ENCODE measurements at places on chromosomes 11 and 22.
A peak's percentile ranks its signal among the peaks of the same experiment; 100 is the strongest.

DNA sequence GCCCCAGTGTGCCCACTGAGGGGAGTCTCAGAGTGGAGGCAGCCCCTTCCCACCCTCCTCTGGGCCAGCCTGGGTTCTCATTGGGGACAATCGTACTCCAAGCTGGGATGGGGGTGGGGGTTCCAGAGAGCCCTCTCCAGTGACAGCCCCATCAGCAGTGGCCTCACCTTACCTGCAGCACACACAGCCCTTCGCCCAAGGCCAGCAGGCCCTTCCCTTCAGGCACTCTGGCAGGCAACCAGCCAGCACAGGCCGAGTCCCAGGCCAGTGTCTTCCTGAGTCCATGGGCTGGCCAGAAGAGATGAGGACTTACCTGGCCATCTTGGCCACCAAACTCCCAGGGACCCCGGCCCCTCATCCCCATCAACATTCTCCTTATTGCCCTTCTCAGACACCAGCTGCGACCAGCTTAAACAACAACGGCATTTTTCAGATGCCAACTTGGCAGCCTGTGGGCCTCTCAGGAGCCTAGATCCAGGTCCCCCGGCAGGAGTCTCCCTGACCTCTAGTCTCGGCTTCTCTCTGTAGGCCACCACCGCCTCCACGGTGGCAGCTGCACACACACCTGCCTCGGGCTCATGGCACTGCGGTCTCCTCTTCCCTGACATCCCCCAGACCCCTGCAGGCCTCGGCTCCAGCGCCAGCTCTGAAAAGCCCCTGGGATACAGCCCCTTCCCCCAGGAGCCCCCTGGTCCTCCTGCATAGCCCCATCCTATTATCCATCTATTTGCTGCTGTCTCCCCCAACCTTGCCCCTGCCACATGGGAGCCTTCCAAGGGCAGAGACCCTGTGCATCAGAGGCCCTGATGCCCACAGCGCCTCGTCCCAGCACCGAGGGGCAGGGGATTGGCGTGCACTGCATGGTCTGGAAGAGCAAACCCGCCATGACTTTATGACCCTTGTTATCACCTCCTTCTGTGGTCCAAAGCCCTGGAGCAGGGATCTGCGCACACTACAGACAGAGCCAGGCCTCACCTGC, 111.2 kb upstream of the FGF3 start:
- no peak for DNase-seq

GRCh38 chr11:126588630-126589491, 233.4 kb downstream of the ST3GAL4 start:
- no peak for DNase-seq

GRCh38 chr11:29260939-29261705, 755.7 kb downstream of the KCNA4 start:
- no peak for DNase-seq

DNA sequence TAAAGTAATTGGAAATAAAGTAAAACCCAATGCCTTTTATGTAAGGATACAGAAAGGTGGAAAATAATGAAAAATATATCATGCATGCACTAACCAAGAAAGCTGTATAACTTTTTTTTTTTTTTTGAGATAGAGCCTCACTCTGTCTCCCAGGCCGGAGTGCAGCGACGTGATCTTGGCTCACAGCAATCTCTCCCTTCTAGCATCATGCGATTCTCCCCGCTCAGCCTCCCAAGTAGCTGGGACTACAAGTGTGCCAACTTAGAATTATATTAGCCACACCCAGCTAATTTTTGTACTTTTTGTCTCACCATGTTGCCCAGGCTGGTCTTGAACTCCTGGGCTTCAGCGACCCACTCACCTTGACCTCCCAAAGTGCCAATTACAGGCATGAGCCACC, 4.5 kb downstream of the GGT5 start:
- no peak for DNase-seq

DNA sequence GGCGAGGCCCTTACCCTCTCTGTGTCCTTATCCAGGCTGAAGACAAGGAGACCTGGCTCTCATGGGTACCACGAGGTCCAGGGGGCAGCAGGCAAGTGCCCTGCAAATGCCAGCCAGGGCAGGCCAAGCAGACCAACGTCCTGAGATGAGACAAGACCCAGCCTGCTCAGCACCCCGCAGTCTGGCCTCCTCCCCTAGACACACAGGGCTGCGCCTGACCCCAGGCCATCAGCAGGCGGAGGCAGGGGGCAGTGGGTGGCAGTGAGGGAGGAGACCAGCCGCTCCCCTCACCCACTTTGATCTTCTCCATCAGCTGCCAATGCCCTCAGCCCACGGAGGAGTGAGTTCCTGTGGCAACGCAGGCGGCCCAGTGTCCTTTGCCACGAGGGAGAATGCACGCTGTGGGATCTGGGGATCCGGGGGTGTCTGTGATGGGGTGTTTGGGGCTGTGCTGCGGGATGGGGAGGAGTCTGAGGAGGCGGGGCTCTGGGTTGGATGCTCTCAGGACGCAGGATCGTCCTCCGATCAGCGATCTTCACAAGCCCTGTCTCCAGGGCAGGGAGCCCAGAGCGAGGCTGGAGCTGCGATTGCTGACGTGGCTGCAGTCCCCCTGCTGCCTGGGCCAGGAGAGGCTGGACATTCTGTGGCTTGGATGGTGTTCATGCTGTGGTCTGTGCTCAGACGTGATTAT, 30.5 kb upstream of the PPARA start:
- DNase-seq, result peak; percentile 53

DNA sequence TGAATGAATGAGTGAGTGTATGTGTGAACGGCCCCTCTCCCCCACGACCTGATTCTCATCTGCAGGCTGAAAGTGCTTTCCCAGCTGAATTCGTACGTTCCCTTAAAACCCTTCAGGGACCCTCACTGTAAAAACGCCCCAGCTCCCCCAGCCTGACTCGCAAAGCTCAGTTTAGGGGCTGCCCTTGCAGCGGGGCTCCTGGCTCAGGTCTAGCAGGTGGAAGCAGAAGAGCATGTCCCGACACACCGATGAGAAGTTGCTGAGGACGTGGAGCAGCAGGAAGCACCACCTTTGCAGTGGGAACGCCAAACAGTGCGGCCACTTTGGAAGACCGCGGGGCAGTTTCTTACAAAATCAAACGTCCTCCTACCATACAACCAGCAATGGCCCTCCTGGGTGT, 3.6 kb upstream of the MRPL23 start:
- no peak for DNase-seq
